Esophagus muscularis mucosa (tissue), 4 donors: ENCODE measurements at places on chromosomes 3 and 15. TPM values are rescaled to one million over a fixed set of nuclear protein-coding genes. Genes with fewer than 3 reads are reported as not detected.
A peak's percentile ranks its signal among the peaks of the same experiment; 100 is the strongest.

KIF15 gene
- 1.2 TPM for total RNA-seq

GAP43 gene
- 4.0 TPM for total RNA-seq

GRCh38 chr3:125437631-125438435, 62.7 kb upstream of the ZNF148 start:
- DNase-seq, result peak; percentile 91
- peaks cover 3% of the 10 kb centered on the region for H3K4me1 ChIP-seq
- no peaks in the 10 kb centered on the region for H3K36me3 ChIP-seq
- H3K27me3 ChIP-seq, result no peaks in the 10 kb centered on the region

DNA sequence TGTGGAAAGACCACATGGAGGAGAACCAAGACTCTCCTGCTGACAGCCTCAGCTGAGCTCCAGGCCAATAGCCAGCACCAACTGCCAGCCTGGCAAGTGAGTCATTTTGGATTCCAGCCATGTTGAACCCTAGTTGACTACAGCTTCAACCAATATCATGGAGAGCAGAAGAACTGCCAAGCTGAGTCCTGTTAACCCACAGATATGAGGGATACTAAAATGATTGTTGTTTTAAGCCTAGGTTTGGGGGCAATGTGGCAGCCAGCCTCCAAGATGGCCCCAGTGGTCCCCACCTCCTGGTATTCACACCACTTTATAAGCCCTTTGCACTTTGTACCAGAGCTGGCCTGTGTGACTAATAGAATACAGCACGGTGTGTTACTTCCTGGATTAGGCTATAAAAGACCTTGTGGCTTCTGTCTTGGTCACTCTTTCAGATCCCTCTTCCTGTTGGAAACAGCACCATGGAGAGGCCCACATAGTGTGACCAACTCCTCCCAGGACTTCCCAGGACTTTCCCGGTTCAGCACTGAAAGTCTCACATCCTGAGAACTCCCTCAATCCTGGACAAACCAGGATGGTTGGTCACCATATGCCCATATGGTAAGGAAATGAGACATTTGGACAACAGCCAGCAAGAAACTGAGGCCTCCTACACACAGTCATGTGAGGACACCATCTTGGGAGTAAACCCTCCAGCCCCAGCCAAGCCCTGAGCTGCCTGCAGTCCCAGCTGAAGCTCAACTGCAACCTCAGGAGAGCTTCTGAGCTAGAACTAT, 32.4 kb upstream of the CDV3 start:
- no peak for DNase-seq
- no peak overlapping the region for H3K4me3 ChIP-seq
- H3K27ac ChIP-seq, result no peak overlapping the region
